ENCODE measurements at places on chromosomes 12 and 14.

DNA sequence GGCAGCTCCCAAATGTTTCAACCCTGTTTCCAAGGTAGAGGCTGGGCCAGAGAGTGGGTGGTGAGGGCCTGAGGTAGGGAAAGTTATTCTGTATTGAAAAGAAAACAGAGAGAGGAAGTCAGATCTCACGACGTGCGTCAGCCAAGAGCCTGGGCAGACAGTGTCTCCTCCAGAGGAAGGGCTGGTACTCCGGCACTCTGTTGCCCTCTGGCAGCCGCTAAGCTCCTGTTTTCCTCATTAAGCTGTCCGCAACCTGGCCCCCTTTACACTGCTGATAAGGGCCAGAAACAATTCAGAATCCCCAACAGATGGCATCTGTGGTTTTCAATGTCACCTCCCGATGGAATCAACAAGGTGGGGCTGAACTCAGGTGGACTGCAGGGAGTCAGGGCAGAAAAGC lies 26.0 kb upstream of the LTBP2 start:
- DNase-seq: no peak

- no peak for DNase-seq
Observed at GRCh38 chr14:43687921-43688320, 819.2 kb downstream of the FSCB start.

DNA sequence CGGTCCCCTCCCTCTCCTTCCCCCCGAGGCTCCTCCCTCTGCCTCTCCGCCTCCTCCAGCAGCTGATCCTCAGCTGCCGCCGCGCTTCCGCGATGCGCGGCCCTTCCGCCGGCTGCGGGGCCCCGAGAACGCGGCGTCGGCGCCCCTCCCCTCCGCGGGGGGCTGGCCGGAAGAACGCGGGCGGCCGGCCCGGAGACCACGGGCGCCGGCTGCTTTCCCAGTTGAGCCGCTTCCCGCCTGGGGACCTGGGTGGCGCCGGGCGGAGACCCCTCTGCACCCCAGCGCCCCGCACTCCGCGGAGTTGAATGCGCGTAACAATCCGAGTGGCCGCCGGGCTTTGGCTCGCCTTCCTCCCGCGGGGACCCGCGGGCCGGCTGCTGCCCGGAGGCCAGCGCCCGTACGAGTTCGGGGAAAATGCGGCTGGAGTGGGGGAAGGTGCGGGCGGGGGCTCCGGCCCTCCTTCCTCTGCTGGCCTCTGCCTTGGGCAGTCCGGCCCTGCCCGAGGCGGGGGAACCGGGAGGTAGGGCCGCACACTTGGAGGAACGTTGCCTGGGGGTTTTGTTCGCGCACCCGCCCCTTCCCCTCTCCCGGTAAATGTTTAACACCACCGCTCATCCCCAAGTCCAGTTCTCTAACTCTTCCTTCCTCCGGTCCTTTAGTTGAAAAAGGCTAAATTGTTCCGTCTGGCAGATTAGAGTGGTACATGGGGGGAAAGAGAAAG lies 393 bp upstream of the DCAF5 start:
- DNase-seq: peak; percentile 88

- peak; percentile 65 for DNase-seq
Observed at GRCh38 chr12:46458500-46459102, 86.0 kb upstream of the SLC38A2 start.

- DNase-seq: no peak
Observed at GRCh38 chr12:9607716-9608115, at the start of gene KLRB1. Gene KLRB1 (minus strand): TSS chr12:9607916. CDS start chr12:9607839, 77 bp downstream.

- DNase-seq: no peak
Observed at GRCh38 chr14:68469208-68469713, 323.6 kb downstream of the ZFP36L1 start.

DNA sequence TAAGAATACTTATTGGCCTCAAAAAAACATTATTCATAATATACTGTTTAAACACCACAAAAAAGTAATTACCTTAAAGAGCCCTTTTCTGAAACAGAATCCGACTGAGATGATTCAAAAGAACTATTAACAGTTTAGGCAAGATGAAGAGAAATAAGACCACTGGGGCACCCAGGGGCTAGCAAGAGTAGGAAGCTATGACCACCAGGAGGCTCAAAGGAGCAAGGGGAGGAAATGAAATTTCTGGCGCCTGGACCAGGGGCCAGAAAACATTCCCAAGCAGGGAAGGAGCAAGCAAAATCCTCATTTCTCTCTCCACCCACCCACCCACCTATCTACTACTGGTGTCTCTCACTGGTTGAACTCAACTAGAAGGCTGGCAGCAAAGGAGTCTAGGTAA lies 6.3 kb upstream of the DCAF4 start:
- no peak for DNase-seq

- no peak for DNase-seq
Observed at GRCh38 chr14:22597771-22598098, 365 bp upstream of the ABHD4 start.

- DNase-seq: no peak
Observed at GRCh38 chr12:52436000-52436827, 2.0 kb upstream of the KRT75 start.

GRCh38 chr14:34496679-34497513 lies 34.9 kb upstream of the SPTSSA start:
- peak; percentile 85 for DNase-seq

- DNase-seq: no peak
Observed at GRCh38 chr12:71306808-71307207, 132.8 kb upstream of the LGR5 start.

GRCh38 chr12:53674977-53675700 lies 744 bp downstream of the ATP5MC2 start:
- DNase-seq: no peak

GRCh38 chr14:32576088-32576795 lies 247.1 kb downstream of the AKAP6 start:
- DNase-seq: peak; percentile 29

GRCh38 chr12:12718853-12719252 lies 1.7 kb downstream of the CDKN1B start:
- DNase-seq: peak; percentile 26

- DNase-seq: no peak
Observed at GRCh38 chr12:33609910-33610309, 170.3 kb upstream of the SYT10 start.

DNA sequence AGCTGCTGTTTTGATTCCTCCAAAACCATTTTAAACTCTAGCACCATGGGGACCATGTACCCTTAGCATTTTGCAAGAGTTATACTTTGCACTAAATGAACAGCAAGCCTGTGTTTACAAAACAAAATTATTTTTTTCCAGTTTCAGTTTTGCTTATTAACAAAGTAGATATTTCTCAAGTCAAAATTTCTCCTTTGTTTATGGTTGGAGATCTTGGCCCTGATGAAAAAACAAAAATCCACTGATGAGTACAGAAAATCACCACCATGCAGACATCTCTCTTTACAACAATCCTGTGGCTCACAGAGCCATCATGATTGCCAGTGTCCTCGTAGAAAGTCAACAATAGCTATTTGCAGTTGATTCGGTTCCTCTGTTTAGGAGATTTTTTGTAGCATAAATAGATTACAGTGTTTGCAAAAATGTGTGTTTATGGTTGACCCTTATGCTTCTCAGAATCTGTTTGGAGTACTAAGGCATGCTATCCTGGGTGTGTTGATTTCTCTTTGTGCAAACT lies 201.1 kb upstream of the NUDT4 start:
- DNase-seq: no peak

- no peak for DNase-seq
Observed at GRCh38 chr12:109915171-109916040, 15.3 kb downstream of the TCHP start.

- no peak for DNase-seq
Observed at GRCh38 chr12:98736352-98737321, 91.5 kb downstream of the APAF1 start.

DNA sequence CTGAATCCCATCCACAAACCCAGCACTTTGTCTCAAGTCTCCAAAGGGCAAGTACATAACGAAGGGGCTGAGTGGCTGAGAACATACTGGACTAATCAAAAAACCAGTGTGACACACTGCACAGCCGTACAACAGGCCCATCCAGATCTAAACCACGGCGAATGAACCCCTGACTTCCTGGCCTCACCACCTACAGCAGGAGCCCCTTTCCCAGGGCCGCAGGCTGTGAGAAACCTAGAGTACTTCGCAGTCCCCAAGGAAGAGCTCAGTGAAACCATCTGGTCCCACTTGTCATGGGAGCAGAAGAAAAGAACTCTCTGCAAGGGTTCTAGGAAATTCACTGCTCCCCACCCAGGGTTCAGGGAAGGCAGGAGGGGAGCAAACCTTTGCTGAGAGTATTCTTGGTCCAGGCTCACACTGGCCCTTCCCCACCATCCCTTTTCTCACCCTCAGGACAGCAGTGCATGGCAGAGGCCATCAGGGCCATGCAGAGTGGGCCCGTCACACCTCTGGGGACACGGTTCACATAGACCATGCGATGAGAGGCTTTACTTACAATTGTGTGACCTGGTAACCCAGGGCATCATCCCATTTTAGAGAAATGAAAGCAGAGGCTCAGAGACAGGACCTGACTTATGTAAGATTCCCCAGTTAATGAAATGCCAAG lies 192.8 kb downstream of the BCL11B start:
- no peak for DNase-seq

- no peak for DNase-seq
Observed at GRCh38 chr14:57168138-57168679, 100.5 kb downstream of the EXOC5 start.

GRCh38 chr12:132108211-132108832 lies 35.8 kb downstream of the DDX51 start:
- no peak for DNase-seq

All from MV-4-11 (cell line).